ENCODE measurements at places on chromosomes 6 and 20. TPM values are rescaled to one million over a fixed set of nuclear protein-coding genes. Genes with fewer than 3 reads are reported as not detected.

The RSPO4 gene
- polyA plus RNA-seq: 1.0 TPM

The DEFB124 gene
- polyA plus RNA-seq: not detected

The GPR63 gene
- 3.3 TPM for polyA plus RNA-seq

The SYNGAP1 gene
- polyA plus RNA-seq: 27.2 TPM

The RGS17 gene
- polyA plus RNA-seq: 2.4 TPM

The PAQR8 gene
- 31.3 TPM for polyA plus RNA-seq

The BEND3 gene
- polyA plus RNA-seq: 9.0 TPM

The C6orf15 gene
- polyA plus RNA-seq: not detected

The IYD gene
- polyA plus RNA-seq: 3.0 TPM

The FAM83B gene
- polyA plus RNA-seq: 8.5 TPM

The TCFL5 gene
- polyA plus RNA-seq: 12.5 TPM

DNA sequence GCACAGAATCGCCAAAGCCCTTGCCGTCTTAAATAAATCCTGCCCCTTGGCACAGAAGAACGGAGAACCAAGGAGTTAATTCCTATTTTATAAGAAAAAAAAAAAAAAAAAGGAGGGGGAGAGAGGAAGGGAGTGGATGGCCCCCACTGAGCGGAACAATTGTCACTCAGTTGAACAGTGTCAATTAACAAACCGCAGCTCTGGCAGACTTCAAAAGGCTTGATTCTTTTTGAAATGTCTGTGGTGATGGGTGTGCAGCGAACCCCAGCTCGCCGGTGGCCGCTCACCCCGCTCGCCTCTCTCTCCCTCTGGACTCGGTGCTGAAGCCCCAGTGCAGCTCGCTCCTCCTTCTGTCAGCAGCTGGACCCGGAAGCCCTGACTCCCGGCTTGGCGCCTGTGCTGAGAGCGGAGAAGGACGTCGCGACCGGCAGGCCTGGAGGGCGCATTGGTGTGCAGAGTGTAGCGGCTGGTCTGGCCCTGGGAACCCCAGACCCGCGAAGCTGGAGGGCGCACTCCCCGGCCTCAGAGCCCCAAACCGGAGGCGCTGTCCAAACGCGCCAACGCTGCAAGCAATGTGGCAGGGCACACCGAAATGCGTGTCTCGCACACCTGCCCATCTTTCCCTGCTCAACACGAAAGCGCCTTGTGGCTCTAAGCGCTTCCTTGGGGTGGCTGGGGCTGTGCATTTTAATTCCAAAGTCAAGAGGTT lies 3.4 kb downstream of the LINC00237 start:
- no peak for DNase-seq

DNA sequence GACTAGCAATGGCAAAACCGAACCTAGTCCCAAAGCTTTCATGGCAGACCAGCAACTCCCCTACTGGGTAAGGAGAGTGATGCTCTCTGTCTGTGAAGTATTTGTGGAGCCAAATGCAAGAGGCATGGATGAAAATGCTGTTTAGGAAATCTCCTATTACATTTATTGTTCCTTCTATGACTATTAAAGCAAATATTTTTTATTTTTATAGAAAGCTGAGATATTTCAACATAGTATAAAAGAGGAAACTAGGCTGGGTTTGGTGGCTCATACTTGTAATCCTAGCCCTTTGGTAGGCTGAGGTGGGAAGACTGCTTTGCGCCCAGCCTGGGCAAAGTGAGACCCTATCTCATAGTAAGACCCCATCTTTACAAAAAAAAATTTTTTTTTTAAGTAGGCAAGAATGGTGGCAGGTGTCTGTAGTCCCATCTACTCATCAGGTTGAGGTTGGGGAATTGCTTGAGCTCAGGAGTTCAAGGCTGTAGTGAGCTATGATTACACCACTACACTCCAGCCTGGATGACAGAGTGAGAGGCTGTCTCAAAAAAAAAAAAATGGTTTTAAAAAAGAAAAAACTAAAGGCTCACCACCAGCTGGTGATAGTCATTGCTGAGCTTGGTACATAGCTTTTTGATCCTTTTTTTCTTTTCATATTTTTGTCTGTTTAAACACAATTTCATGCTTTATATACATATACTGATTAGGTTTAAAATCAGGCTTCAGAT lies 11.3 kb downstream of the KDM1B start:
- DNase-seq: no peak

DNA sequence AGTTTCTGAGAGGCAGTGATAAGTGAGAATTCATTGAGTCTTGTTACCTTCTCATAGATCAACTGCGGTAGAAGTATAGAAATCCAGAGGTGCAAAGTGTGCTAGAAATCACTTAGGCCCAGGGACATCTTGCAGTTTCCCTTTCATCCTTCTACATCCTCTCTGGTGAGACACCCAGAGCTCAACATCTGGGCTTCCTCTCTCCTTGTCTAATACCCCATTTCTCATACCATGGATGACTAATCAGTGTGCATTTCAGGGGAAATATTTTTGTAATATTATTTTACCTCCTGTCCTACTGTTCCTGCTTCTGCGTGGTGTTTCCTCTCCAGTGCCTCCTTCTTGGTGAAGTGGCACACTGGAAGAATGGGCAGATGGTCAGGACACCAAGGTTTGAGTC lies 322.4 kb downstream of the TFAP2B start:
- DNase-seq: no peak

DNA sequence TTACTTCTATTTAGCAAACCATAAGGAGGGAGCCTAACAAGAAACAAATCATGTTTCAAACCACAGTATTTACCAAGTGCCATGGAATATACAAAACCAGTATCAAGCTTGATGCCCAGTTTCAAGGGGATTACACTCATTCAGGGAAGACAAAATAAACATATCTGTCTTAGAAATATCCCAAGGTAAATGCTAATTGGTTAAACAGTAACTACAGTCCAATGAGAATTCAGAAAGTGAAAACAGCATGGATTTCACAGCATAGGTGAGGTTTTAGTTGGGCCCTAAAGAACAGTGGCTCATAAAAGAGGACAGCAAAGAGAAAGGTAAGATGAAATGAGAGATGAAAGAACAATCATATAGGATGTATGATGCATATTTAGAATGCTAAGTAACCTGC lies 110.3 kb downstream of the CHD6 start:
- DNase-seq: no peak

- DNase-seq: no peak
Observed at GRCh38 chr6:97222903-97223302, 60.1 kb downstream of the MMS22L start.

GRCh38 chr20:15039088-15039752 lies 701.8 kb upstream of the FLRT3 start:
- no peak for DNase-seq

GRCh38 chr6:17038316-17038715 lies 63.5 kb upstream of the STMND1 start:
- no peak for DNase-seq

DNA sequence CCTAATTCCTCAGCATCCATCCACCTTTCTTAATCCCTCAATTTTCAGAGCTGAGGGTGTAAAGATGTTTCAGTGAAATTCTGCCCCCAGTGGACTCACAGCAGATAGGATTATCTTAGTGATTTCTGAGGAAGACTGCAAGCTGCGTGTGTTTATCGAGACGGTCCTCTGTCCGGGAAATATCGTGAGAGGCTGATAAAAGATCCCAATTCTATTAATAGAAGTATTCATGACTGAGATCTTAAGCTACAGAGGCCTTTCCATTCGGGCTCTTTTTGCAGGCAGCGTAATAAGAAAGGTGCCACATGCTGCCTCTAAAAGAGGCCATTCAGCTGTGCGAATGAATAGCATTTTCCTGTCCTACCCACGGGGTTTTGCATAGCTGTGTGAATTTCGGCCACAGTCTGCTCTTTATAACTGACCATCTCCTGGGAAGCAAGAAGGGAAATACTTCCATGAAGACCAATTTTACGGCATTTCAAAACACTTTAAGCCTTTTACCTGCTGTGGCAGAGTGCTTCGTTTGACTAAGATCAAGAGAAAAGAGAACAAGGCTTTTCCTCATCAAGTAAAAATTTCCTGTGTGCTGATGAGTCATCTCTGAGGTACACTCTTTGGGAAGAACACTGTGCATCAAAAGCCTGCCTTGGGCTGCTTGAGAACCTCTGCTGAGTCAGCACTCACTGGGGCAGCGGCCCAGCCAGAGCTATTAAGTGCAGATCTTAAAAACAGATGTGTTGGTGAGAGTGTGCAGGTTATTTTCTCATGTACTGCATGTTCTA lies 208.8 kb downstream of the ARHGAP18 start:
- no peak for DNase-seq

- DNase-seq: no peak
Observed at GRCh38 chr20:60135276-60135675, 177.1 kb downstream of the CDH26 start.

DNA sequence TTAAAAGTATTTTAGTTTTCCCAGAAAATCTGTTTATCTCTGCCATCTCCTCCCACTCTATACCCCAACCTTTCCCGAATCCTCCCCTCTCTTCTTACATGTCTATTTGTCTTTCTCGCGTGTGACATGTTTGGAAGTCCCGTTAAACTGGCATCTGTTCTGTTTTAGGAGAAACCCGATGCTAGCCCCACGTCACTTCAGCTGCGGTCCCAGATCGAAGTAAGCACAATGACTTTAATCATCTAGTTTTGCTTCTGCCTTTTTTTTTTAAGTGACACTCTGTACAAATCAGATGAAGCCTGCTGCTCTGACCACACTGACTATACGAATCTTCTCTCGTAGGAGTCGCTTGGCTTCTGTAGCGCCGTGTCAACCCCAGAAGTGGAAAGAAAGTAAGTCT lies 97.4 kb downstream of the SASH1 start:
- no peak for DNase-seq

GRCh38 chr6:80872199-80872950 lies 765.9 kb downstream of the BCKDHB start:
- no peak for DNase-seq

DNA sequence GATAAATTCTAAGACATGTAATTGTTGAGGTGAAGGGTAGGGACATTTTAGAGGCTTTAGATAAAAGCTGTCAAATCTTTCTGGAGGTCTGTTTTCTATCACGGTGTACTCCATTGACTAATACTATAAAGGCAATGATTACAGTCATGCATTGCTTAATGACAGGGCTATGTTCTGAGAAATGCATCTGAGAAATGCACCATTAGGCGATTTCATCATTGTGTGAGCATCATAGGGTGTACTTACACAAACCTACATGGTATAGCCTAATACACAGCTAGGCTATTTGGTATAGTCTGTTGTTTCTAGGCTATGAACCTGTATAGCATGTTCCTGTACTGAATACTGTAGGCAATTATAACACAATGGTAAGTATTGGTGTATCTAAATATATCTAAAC lies 71.3 kb upstream of the FYN start:
- no peak for DNase-seq

DNA sequence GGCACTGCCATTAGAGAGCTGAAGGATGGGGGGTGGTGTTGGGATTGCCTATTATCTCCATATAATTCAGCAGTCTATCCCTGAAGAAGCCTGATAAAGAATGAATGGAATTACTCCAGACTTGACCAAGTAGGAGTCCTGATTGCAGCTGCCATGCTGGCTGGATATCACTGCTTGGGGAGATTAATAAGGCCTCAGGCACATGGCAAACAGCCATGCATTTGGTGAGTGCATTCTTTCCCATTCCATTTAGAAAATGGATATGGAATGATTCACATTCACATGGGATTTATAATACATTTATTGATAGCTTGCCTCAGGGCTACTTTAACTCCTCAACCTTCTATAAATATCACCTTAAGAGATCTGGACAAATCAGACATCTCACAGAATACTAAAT lies 49.6 kb upstream of the HLA-A start:
- no peak for DNase-seq

DNA sequence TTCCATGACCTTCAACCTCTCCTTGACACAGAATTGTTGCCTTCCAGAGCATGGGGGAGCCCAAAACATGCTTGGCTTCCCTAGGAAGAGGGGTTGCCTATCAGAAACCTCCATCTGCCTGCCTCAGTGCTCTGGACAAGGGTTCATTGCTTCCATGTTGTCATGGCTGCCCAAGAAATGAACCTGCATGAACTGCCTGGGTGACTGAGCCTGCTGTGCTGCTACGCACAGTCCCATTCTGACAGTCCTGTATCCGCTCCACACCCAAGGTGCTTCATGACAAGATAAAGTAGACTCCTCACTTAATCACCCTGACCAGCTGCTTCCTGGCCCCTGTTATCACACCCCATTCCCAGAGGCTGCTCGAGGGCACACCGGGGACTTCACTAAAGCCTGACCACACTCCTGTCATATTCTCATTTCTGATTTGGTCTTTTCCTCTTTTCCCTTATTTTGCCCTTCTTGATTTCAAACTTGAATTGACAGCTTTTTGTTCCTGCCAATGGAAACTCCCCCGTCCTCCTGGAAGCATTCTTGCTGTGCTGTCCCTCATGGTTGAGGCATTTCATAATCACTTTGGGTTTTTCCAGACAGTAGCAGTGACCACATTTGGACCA lies 31.9 kb downstream of the GMPR start:
- no peak for DNase-seq

- DNase-seq: no peak
Observed at GRCh38 chr20:21608777-21609176, 94.9 kb upstream of the NKX2-2 start.

- DNase-seq: no peak
Observed at GRCh38 chr20:49700411-49701185, 13.1 kb downstream of the B4GALT5 start.

- no peak for DNase-seq
Observed at GRCh38 chr6:79240509-79240908, 6.0 kb upstream of the HMGN3 start.

- no peak for DNase-seq
Observed at GRCh38 chr6:19968201-19968600, 131.0 kb downstream of the ID4 start.

DNA sequence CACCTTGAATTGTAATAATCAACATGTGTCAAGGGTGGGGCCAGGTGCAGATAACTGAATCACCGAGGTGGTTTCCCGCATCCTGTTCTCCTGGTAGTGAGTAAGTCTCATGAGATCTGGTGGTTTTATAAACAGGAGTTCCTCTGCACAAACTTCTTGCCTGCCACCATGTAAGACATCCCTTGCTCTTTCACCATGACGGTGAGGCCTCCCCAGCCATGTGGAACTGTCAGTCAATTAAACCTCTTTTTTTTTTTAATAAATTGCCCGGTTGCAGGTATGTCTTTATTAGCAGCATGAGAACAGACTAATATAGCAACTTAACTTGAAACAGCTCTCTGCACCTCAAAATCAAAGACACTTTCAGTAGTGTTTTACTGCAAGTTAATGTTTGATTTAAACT lies 121.6 kb downstream of the OGFRL1 start:
- no peak for DNase-seq

DNA sequence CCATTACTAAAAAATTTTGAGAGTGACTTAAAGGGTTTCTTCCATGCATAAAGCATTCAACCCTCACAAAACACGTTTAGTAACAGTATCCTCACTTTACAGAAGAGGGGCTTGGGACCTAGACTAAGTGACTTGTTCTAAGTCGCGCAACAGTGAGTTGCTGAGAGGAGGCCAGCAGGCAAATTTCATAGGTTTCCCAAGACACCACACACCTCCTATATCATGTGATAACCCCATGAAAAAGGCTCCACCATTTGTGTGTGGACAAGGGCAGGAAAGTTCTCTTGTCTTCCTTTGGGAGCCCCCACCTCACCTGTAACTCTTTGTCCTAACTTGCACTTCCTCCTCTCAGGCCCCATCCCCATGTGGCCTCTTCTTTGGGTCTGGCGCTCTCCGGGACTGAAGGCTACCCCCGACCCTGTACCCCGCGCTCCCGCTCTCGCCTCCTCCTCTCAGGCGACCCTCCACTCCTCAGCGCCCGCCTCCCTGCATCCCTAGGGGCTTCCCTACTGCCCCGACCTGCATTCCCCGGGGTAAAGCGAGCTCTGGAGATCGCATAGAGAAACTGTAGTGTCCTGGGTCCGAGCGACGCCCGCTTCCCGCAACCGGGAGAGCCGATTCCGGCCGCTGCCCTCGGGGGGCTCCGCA lies 392 bp downstream of the PSMB8 start:
- DNase-seq: no peak
